ENCODE measurements at places on chromosomes 16 and 17.

- no peak for DNase-seq
Observed at GRCh38 chr17:79945591-79946255, 89.9 kb downstream of the TBC1D16 start.

- DNase-seq: no peak
Observed at GRCh38 chr16:85123891-85124635, 11.8 kb upstream of the CIBAR2 start.

DNA sequence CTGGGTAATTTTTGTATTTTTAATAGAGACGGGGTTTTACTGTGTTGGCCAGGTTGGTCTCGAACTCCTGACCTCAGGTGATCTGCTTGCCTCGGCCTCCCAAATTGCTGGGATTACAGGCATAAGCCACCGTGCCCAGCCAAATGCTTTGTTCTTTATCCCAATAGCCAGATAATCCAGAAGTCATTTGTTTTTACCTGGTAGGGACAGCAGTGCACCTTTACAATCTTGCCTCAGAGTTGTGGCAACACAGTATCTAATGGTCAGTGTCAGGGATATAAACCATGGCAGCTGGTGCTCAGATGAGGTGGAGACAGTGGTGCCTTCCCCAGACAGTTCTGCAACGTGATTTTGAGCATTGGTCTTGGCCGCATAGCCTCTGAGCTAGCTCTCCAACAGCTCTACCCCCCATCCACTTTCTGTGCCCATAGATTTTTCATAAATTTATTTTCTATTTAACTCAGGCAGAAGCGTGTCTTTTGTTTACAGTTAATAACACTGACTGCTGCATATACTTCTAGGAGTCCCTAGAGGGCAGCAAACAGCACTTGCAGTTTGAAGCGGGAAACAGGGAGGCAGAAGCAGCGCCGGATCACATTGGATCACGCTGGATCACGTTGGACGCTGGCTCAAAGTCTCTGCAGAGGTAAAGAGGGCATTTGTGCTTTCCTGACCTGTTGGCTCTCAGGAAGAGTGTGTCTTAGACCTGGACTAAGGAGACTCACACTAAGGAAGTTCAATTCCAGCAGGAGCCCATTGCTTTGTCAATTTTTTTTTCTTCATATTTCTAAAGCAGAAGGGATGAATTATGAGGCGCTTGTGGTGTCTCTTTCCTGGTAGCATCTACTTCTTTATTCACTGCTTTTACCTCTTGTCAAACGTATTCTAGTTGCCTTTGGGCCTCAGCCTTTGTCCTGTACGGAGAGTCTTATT is 5.1 kb upstream of the GGT6 start:
- peak; percentile 55 for DNase-seq

GRCh38 chr16:49454426-49455180 is 81.0 kb downstream of the C16orf78 start:
- DNase-seq: no peak

- no peak for DNase-seq
Observed at GRCh38 chr16:67459066-67459860, 21.7 kb downstream of the ATP6V0D1 start.

DNA sequence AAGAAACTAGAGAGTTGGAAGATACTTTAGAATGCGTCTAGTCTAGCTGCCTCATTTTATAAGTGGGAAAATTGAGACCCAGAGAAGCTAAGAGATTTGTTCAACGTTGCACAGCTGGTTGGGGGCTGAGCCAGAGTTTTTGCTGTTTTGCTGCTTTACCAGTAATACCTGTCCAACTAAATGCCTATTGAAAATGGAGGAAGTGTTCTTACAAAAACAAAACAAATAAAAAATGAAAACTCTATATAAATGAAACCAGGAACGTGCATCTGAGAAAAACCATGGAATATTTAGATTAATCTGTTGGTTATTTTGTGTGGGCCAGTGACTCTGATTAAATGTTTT is 13.8 kb downstream of the NLK start:
- DNase-seq: no peak

DNA sequence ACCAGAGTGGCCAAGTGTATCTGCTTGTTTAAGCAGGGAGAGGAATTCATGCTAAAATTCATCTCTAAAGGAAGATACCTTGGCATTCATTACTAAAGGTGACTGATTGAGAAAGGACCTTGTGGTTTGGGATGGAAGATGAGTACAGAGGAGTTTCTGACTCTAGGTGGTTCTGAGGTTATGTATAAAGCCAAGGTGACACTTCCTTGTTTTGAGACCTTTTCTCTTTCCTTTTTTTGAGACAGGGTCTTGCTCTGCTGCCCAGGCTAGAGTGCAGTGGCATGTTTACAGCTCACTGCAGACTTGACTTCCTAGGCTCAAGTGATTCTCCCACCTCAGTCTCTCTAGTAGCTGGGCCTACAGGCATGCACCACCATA is 9.1 kb downstream of the ABHD15 start:
- no peak for DNase-seq

DNA sequence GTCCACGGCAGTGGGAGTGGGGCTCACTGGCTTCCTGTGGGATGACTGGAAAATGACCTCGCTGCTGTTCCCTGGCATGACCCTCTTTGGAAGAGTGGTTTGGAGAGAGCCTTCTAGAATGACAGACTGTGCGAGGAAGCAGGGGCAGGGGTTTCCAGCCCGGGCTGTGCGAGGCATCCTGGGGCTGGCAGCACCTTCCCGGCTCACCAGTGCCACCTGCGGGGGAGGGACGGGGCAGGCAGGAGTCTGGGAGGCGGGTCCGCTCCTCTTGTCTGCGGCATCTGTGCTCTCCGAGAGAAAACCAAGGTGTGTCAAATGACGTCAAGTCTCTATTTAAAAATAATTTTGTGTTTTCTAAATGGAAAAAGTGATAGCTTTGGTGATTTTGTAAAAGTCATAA is 7.8 kb upstream of the RNF213 start:
- peak; percentile 51 for DNase-seq

Data from NCI-H526 treated with DMSO at 0.1 percent for 48 hours (cell line).